Stimulated activated naive CD4-positive, alpha-beta T cell treated with Interleukin-2 at 50 U/mL for 16 hours (primary cell): ENCODE measurements at places on chromosomes 11 and 22.

DNA sequence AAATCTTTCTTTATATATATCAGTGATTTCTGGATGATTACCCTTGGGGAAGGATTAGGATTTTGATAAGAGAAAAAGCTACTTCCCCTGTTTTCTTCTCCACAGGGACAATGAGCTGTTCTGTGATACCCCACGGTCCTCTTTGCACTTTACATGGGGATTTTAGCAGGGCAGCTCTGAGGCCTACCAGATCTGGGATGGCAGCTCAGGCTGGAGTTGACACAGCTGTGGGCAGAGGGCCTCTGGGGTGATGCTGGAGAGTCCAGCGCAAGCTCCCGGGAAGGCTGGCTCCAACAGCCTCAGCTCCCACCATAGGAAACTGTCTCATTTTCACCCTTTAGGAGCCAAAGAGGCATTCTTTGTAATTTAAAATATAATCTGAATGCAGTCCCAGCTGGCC, 383.8 kb upstream of the NARS2 start:
- no peak for DNase-seq

- no peak for DNase-seq
These were observed 127.7 kb downstream of the MAML2 start for GRCh38 chr11:96215110-96215782.

- no peak for DNase-seq
These were observed 260.4 kb upstream of the ARHGAP20 start for GRCh38 chr11:110972640-110973039.

GRCh38 chr11:113083571-113083970, 122.4 kb downstream of the NCAM1 start:
- DNase-seq, result no peak

DNA sequence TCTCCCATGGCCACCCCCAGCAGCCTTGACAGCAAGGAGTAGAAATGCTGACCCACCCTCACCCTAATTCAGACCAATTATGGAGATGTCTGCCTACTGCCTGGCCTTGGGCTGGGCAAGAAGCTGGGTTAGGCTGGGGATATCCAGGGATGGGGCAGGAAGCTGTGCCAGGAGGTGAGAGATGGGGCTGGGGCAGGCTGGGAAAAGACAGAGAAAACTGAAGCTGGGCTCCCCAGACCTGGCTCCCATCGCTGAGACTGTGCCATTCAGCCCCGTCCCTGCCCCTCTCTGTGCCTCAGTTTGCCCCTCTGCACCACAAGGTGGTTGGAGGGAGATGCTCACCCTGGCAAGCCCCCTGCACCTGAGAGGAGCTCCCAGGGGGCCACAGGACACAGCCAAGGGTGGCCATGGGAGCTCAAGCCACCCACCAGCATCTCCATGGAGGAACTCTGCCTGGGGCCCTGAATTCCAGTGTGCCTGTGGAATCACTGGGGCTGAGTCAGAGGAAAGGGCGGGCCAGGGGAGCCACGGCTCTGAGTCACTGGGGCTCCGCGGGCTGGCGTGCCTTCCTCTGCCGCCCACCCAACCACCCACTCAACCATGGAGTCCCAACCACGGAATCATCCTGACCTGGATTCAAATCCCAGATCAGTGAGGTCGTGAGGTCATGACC, 6.0 kb upstream of the CARD10 start:
- peak; percentile 36 for DNase-seq

DNA sequence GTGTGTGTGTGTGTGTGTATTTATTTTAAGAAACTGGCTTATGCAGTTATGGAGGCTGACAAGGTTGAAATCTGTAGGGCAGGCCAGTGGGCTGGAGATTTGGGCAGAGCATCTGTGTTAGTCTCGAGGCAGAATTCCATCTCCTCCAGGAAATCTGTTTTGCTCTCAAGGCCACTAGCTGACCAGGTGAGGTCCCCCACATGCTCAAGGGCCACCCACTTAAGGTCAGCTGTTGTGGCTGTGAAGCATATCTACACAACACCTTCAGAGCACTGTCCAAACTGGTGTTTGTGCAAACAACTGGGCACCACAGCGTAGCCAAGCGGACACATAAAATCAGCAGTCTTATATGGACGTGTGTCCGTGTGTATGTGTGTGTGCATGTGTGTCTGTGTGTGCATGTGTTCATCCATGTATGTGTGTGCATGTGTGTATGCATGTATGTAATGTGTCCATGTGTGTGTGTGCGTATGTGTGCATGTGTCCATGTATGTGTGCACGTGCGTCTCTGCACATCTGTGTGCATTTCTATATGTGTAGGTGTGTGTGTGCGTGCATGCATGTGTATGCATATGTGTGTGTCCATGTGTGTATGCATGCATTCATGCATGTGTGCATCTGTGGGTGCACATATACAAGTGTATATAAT, 400.9 kb downstream of the BRD1 start:
- DNase-seq, result no peak

GRCh38 chr11:27390318-27391295, 27.6 kb upstream of the CCDC34 start:
- no peak for DNase-seq

- DNase-seq, result no peak
These were observed 72.2 kb downstream of the TRMU start for GRCh38 chr22:46407748-46408147.

GRCh38 chr11:131985846-131986301, 615.5 kb downstream of the NTM start:
- DNase-seq, result no peak

- no peak for DNase-seq
These were observed 99.4 kb upstream of the PITPNB start for GRCh38 chr22:28018461-28018927.

- DNase-seq, result no peak
These were observed 4.4 kb downstream of the OR8B3 start for GRCh38 chr11:124394408-124394807.

- DNase-seq, result no peak
These were observed 10.4 kb downstream of the PDGFB start for GRCh38 chr22:39234472-39234787.

DNA sequence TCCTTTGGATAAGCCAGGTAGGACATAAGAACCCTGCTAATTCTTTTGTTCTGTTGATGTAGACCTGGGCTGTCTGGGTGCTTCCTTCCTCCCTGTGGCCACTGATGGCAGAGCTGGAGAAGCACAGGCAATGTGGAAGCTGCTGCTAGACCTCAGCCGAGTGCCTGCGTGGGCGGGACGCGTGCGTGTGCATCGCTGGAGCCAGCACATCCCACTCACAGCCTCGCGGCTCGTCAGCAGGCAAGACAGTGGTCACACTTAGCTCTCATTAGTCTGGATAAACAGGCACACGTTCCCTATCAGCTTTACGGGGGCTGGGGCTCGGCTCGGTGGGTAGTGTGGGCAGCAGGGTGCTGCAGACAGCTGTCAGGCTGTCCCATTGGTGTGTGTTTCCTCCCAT, 155.7 kb downstream of the GRIK4 start:
- DNase-seq, result no peak

DNA sequence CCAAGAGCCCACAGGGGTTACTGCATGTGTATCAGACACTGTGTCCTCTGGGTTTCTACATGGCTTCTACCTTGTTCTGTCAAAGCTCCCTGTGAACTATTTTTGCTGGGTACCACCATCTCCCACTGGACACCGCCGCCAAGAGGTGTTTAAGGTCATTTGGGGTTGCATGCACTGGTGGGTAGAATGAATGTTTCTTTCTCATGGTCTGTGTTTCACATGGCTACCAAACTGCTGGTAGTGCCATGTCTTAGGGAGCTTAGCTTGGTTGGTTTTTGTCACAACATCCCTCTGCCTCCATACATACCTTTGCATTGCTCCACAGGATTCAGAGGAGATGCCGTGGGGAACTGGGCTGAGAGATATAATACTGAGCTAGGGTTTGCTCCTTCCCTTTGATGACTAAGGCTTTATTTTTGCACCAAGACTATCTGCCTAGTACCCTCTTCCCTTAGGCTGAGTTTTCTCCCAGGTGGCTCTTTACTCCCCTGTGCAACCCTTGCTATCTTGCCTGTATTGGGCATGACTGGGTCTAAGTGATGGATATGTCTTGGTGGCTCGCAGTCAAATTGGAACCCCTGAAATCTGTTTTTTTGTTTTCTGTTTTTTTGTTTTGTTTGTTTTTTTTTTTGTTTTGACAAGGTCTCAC, 73.2 kb downstream of the BDNF start:
- DNase-seq, result no peak

- DNase-seq, result peak; percentile 96
These were observed at the start of gene RTN3 for GRCh38 chr11:63681321-63682065. Gene RTN3 (plus strand): TSS chr11:63681500. CDS start chr11:63681637, 137 bp downstream.

- DNase-seq, result no peak
These were observed 137.7 kb downstream of the WT1 start for GRCh38 chr11:32297611-32298011.
